ENCODE measurements at places on chromosomes 4 and X. TPM values are rescaled to one million over a fixed set of nuclear protein-coding genes. Genes with fewer than 3 reads are reported as not detected.

FMR1 gene
- total RNA-seq, result 76.4 TPM

SOD3 gene
- total RNA-seq, result 119 TPM

NOX1 gene
- total RNA-seq, result not detected

CFI gene
- total RNA-seq, result 38.6 TPM

MAGEA2 gene
- total RNA-seq, result not detected

IL2 gene
- total RNA-seq, result 1.0 TPM

STK32B gene
- 0.30 TPM for total RNA-seq

PDLIM3 gene
- total RNA-seq, result 183 TPM

MSANTD1 gene
- total RNA-seq, result 2.1 TPM

VCX gene
- not detected for total RNA-seq
